ENCODE measurements at places on chromosomes 6 and 20.
A peak's percentile ranks its signal among the peaks of the same experiment; 100 is the strongest.

- DNase-seq, result peak; percentile 73
Observed at GRCh38 chr6:150934380-150934779, 68.9 kb downstream of the MTHFD1L start.

DNA sequence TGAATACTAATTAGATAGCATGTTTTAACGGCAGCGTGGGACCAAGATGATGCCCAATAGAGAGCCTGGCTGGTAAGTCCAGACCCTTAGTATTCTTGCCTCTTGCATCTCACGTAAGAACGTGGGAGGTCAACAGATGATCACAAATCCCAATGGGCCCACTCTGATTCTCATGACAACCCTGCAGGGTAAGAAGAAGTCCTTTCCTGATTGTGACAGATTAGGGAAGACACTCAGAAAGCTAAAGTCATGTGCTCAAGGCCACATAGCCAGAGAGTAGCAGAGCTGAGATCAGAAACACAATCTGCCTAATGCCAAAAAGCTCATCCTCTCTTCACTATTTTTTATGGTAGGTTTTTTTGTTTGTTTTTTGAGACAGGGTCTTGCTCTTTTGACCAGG, 103.8 kb downstream of the RALGAPA2 start:
- DNase-seq, result no peak

GRCh38 chr20:1775117-1775516, 117.5 kb upstream of the SIRPG start:
- DNase-seq, result peak; percentile 32

DNA sequence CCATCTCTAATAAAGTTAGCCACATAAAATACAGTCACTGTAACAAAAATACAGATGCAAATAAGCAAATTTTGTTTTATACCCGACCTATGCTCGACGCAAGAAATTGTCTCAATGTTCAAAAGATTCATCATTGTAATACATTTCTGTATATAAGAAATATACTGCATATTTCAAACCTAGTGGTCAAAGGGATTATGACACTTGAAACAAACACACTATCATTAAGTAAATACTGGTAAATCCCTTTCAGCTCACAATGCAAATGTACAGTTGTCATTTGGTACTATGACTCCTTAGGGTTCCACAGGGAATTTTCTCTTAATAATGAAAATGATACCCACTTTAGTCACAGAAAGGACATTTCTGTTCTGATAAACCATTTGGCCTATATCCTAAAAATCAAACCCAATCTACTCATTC, 2.2 kb downstream of the HIVEP2 start:
- DNase-seq, result peak; percentile 44

DNA sequence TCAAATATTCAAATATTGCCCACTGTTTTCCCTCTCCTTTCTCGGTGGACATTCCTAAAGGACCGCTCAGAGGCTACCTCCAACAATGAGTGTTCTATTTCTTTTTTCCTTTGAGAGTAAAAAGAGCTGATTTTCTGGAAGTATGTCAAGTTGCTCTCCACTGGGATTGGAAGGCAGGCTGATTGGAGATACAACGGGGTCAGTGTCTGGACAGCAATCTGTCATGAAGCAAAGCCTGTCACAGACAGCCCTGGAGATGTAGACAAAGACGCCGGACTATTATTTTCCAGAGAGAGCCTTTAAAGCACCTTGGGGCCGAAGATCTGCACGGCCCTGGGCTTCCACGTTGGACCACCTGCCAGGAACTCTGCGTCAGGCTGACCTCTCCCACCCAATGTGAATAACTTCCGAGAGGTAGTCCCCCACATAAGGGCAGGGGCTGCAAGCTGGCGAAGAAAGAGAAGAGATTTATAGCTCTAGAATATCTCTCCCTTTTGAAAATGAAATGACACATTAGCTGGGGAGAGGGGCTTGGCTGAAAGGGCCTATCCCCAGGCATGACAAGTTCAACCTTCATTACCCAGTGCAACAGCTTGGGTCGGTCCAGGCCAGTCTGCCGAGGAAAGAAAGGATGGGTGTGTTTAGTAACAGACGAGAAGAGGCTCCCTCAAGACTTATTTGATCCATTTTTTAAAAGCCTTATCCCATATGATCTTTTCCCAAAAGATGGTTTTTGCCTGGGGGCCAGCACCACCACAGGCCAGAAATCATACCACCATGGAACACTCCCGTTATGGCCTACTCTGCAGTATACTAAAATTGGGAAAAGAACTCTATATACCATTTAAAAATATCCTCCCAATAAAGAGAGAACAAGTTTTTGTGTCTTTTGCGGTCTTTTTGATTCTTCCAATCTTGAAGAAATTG, 131.1 kb downstream of the OLIG3 start:
- DNase-seq, result peak; percentile 52

- no peak for DNase-seq
Observed at GRCh38 chr6:18121580-18122127, 823 bp downstream of the NHLRC1 start.

GRCh38 chr20:49256261-49256660, 21.6 kb downstream of the ZNFX1 start:
- no peak for DNase-seq

All from RPMI7951 (cell line).